ENCODE measurements at places on chromosomes 1 and 21.

DNA sequence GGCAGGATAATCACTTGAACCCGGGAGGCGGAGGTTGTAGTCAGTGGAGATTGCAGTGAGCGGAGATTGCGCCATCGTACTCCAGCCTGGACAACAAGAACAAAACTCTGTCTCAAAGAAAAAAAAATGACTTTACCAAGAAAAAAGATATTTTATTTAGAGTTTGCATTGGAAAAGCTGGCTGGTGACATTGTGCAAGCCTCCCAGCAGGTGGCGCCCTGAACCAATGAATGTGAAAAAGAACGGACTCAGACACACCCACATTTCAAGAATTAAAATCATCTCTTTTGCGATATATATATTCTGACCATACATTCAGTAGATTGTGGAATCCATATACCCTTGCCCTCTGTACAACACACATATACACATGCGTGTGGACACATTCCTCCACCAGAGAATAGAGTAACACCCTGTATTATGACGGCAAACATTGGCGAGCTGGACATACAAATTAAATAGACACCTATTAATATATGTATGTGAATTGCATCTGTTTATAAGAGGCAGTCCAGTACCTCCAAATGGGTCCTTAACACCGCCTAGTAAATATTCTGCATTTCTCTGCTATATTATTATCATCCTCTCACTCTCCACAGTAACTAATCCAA is 39.0 kb upstream of the CADM3 start:
- DNase-seq = no peak

- DNase-seq = no peak
These were observed 48.4 kb downstream of the CAPZB start for GRCh38 chr1:19436716-19437476.

DNA sequence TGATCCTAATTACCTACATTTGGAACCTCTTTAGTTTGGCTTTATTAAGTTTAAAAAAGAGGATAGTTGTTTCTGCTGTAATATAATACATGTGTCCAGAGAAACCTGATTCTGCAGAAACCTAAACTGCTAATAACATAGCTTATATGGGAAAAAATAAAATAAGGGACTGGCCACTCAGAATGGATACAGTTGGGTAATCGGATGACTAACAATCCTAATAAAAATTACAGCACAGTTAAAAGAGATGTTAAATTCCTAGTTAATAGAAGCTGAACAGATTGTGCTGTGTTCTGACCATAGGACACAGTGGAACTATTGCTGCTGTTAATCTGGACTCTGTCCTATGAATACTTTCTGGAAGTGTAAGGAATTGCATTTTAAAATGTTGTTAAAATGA is 16.0 kb downstream of the ARV1 start:
- DNase-seq = no peak

- no peak for DNase-seq
These were observed 51.2 kb upstream of the FMOD start for GRCh38 chr1:203402152-203402551.

GRCh38 chr1:54861070-54861761 is 25.8 kb downstream of the DHCR24 start:
- no peak for DNase-seq

All from NCI-H187 treated with DMSO at 0.1 percent for 48 hours (cell line).